Activated naive CD4-positive, alpha-beta T cell treated with anti-CD3 and anti-CD28 coated beads for 36 hours (primary cell): ENCODE measurements at places on chromosomes 4 and X. TPM values are rescaled to one million over a fixed set of nuclear protein-coding genes. Genes with fewer than 3 reads are reported as not detected.

The NDP gene
- not detected for total RNA-seq

The DCAF4L1 gene
- 0.12 TPM for total RNA-seq

The GYPA gene
- total RNA-seq, result not detected

The LAMTOR3 gene
- 26.9 TPM for total RNA-seq

The TIGD4 gene
- 0.07 TPM for total RNA-seq

The KLKB1 gene
- not detected for total RNA-seq

The TLR6 gene
- total RNA-seq, result 3.6 TPM

The BMX gene
- total RNA-seq, result not detected

The PNMA6A gene
- total RNA-seq, result 0.95 TPM

The VCX3B gene
- total RNA-seq, result not detected

The DCAF12L1 gene
- total RNA-seq, result not detected

The TNMD gene
- not detected for total RNA-seq

The PLS3 gene
- total RNA-seq, result 1.3 TPM

The GC gene
- not detected for total RNA-seq

The NLRP2B gene
- total RNA-seq, result not detected

The CHRDL1 gene
- not detected for total RNA-seq

The F9 gene
- not detected for total RNA-seq

- no peak for DNase-seq
Measured at GRCh38 chr4:186812592-186812991, 88.9 kb upstream of the FAT1 start.

- no peak for DNase-seq
Measured at GRCh38 chr4:158793021-158793420, 24.2 kb downstream of the FNIP2 start.

GRCh38 chrX:72299891-72300630, 5.7 kb downstream of the CITED1 start:
- no peak for DNase-seq

- DNase-seq, result no peak
Measured at GRCh38 chr4:41299486-41299885, 42.8 kb downstream of the UCHL1 start.

GRCh38 chr4:57494821-57495220, 384.6 kb upstream of the IGFBP7 start:
- DNase-seq, result no peak

DNA sequence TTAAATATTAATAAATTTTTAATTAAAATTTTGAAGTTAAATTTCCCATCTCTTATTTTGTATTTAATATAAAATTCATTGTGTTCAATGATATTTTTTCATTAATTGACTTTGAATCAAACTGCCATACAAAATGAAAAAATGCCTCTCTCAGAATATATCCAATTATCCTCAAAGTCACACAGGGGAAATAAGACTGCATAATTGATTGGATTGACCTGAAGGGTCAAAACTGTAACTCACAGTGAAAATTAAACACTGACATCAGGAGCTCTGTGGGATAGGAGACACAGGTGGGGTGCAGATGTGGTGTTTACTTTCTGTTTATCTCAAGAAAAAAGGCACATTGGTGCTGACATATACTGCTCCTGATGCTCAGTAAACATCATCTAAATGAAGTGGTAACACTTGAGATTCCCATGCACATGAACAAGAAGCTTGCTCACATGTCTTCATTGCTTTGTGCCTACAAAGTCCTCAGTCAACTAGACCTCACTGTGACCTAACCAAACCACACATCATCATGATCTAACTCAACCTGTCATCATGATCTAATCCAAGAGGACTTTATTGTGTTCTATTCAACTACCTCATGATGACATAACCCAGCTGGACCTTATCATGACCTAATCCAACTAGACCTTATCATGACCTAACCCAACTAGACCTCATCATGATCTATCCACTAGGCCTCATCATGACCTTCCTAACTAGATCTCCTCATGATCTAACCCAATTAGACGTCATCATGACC, 83.7 kb downstream of the DHRSX start:
- no peak for DNase-seq

DNA sequence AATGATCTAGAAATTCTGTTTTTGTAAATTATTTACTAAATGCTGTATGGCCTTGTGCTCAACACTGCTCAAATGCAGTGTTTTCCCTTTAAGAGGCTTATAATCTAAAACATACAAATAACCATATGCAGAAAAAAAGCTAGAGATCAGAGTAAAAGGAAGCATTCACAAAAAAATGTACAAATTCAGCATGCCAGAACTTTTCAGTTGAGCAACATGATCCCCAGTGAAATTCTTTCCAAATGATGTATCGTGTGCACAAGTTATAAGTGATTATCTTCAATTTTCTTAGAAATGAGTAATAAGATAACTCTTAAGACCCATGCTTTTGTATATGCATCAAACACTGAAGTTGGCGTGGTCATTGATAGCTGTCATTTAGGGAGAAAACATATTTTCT, 5.0 kb downstream of the GPC3 start:
- no peak for DNase-seq

DNA sequence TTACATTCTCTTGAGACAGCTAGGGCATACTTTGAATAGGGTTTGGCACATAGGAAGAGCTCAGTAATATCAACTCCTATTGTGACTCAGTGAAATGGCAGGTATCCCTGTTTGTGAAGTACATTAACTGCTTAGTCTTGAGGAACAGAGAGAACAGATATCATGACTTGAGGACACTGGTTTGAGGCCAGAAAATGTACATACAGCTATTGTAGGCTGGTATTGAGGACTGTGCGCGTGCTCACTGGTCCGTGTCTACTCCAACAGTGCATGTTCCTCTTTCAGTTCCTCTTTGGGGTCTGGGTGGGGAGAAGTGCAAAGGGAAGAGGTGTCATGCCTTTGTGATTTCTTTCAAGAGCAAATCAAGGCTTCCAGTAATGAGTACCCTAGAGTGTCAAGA, 34.6 kb upstream of the TBC1D9 start:
- no peak for DNase-seq

- DNase-seq, result peak; percentile 37
Measured at GRCh38 chr4:4637710-4638109, 95.9 kb upstream of the STX18 start.

GRCh38 chrX:15269618-15270521, at the start of gene ASB9:
TSS of gene ASB9 (minus strand) at chrX:15270083. CDS start at chrX:15269874, 209 bp downstream.
- DNase-seq, result peak; percentile 35

DNA sequence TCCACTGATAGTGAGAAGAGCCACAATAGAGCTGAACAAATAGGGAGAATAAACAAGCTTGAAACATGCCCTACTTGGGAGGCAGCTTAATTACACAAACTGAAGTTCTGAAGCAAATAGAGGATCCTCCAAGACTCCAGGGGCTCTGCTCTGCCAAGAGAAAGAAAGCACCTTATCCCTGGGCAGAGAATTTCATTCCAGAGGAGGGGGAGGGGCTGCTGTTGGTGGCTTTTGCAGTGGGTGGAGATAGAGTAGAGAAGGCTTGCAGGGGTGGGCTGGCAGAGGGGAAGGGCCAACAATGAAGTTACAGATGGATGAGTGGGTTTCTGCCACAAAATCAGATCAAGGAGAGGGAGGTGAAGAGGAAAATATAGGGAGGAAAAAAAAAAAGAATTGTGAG, 1.0 kb upstream of the LPAR4 start:
- no peak for DNase-seq

DNA sequence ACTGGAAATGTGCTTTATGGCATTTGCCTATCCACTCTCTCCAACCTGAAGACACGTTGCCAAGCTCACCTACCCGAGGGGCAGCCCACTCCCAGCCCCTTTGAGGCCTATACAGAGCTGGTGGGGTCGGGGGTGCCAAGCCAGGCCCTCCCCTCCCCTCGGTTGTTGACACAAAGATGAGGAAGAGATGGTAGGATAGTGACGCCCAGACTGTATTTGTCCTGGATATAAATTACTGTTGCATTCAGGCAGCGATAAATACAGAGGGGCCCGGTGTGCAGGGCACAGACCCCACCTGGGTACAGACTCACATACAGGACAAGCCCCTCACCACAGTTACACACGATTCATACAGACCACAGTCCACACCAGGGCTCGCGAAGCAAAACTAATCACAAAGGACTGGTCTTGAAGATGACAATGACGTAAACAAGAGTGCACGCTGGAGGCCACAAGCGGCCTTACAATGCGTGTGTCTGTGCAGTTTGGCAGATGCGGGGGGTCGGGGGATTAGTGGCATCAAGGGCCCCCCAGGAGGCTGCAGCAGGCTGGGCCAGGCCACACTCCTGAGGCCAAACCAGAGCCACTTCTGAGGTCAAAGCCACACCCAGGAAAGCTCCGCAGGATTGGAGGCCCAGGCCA, 14.6 kb downstream of the DGKQ start:
- DNase-seq, result peak; percentile 1

DNA sequence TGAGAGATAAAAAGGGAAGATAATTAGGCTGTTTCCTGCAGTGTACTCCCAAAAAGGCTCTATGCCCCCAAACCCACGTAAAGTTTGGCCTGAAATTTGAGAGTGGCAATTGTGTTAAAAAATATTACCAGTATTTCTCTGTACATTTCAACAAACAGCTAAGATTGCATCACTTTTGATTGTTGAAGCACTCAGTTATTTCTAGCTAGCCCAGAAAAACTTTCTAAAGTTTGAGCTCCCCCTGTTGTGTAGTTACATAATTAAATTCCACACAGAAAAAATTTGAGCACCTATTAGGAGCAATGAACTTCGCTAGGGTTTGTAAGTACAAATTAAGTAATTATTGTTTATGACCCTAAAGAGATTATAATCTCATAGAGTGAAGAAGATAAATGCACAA, 109.4 kb downstream of the DLG3 start:
- DNase-seq, result no peak

DNA sequence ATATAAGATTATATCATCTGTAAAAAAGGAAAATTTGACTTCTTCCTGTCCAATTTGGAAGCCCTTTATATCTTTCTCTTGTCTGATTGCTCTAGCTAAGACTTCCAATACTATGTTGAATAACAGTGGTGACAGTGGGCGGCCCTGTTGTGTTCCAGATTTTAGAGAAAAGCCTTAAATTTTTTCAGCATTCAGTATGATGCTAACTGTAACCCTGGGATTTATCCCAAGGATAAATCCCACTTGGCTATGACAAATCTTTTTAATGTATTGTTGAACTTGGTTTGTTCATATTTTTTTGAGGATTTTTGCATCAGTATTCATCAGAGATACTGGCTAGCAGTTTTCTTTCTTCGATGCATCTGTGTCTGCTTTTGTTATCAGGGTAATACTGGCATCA, 217.2 kb upstream of the ARSJ start:
- DNase-seq, result no peak

DNA sequence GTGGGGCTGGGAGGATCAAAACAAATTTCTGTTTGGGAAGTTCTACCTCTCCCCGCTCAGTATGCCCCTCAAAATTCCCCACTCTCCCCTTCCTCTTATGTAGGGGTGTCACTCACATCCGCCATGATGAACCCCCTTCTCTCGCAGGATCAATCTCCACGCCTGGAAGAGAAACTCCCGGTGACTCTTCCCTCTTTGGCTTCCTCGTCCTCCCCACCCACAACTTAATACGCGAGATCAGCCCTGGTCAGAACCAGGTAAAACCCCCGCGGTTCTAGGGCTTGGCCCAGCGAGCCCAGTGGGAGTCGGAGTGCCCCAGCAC, 427 bp downstream of the LAMTOR3 start:
- no peak for DNase-seq

DNA sequence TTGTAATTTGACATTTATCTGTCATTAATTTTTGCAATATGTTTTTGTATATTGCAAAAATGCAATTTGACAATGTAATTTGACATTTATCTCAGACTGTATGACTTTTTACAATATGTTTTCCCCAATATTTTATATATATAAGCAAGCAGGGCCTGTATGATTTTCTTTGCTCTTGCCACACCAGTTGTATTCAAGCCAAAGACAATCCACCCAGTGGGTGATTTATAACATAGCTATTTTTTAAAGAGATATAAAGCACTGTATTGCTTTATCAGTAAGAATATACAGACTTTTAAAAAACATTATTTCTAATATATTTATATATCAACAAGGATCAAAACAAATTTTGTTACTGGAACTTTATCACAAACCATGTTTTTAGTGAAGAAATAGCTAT, 47.3 kb downstream of the SLIT2 start:
- DNase-seq, result no peak

- no peak for DNase-seq
Measured at GRCh38 chrX:131704136-131704695, 160.3 kb downstream of the OR13H1 start.

DNA sequence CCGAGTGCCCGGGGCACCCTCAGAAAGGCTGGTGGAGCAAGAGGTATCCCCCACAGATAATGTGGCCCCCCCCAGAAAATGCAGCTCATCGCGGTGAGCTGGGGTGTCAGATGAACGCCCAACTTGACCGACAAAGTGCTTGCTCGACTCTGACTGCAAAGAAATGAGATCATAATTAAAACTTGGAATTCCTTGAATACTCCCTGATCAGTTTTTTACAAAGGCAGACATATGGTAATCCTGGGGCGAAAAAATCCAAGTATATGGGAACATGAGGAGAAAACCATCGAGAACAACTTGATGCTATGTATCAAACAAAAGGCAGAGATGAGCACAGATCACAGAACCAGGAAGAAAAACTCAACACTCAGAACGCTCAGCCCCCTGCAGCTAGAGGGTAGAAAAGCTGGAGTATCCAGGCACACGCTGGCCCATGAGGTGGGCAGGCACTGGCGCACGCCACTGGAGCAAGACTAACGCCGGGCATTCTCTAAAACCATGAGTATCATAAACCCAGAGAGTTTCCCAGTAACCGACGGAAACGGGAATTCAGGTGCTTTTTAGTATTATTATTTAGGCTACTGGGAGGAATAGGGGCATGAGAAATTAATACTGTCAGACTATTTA, 127.3 kb downstream of the AFAP1 start:
- no peak for DNase-seq

- no peak for DNase-seq
Measured at GRCh38 chrX:78960888-78961287, 15.7 kb downstream of the P2RY10 start.

- DNase-seq, result no peak
Measured at GRCh38 chr4:6224735-6225134, 24.4 kb upstream of the JAKMIP1 start.
